ENCODE measurements at places on chromosomes 4 and X. TPM values are rescaled to one million over a fixed set of nuclear protein-coding genes. Genes with fewer than 3 reads are reported as not detected.

DNA sequence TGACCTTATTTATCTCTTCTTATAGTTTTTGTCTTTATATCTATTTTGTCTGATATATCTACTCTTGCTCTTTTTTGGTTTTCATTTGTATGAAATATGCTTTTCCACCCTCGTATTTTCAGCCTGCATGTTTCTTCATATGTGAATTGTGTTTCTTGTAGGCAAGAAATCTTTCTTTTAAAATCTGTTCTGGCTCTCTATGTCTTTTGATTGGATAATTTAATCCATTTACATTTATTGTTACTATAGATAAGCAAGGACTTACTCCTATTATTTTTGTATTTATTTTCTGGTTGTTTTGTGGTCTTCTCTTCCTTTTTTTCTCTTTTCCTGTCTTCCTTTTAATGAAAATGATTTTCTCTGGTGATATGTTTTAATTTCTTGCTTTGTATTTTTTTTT lies 403.1 kb downstream of the DCAF12L2 start:
- DNase-seq = no peak

GRCh38 chr4:28146191-28146590 lies 1285.5 kb downstream of the STIM2 start:
- DNase-seq = no peak

GRCh38 chrX:57353472-57354132 lies 67.1 kb downstream of the FAAH2 start:
- DNase-seq = no peak

DNA sequence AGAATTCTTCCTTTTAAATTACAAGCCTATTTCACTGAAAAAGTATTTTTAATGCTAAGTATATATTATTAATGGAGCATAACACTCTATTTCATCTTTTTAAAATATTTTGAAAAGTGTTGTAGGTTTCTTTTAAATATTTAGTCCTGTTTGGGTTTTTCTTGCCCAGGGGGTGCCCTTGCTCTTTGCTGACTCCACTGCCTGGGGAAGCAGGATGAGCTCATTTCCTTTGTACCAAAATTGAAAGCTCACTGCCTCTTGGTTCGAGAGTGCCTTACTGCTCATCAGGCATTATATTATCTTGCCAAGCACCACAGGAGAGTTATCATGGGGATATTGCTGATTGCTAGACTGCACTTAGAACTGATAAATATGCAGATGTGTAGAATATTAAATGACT lies 819.2 kb downstream of the PCDH18 start:
- DNase-seq = no peak

DNA sequence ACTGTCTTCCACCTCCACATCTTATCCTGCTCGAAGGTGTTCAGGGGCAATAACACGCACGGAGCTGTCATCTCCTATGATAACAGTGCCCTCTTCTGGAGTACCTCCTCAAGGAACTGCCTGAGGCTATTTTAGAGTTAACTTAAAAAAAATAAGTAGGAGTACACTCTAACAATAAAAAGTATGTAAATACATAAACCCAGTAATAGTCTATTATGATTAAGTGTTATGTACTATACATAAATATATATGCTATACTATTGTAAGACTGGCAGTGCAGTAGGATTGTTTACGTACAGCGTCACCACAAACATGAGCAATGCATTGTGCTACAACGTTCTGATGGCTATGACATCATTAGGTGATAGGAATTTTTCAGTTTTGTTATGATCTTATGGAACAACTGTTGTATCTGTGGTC lies 34.5 kb upstream of the TLR2 start:
- peak; percentile 73 for DNase-seq

DNA sequence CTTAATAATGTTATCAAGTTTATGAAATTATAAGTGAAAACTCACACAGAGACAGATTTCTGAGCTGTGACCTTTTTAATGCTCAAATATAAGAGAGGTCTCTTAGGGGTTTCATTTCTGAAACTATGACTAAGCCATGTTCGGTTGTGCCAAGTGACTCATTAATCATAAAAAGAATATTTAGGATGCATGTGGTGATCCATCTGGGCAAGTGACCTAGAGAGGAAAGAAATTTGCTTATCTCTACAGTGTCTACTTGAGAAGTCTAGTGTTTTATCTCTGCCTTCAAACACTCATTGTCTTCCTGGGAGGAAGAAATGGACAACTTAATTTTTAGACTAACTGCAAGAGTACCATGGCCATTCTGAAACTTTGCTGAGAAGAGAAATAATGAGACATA lies 545.3 kb upstream of the GRID2 start:
- DNase-seq = no peak

DNA sequence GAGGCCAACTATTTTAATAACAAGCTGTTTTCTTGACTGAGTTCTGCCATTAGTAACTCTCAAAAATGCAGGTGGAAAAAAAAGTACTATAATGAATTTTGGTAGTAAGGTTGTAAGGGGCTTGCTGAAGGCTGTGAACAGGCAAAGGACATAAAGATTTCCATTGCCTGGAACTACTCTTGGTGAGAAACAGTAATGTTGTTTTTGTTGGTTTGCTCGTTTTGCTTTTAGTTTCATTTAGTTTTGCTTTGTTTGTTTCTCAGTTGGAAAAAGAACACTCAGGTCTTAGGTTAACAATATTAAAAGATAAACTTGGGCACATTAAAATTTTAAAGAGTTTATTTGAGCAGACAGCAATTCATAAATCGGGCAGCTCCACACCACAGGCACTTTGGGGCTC lies 824.5 kb upstream of the HTR2C start:
- DNase-seq = no peak

DNA sequence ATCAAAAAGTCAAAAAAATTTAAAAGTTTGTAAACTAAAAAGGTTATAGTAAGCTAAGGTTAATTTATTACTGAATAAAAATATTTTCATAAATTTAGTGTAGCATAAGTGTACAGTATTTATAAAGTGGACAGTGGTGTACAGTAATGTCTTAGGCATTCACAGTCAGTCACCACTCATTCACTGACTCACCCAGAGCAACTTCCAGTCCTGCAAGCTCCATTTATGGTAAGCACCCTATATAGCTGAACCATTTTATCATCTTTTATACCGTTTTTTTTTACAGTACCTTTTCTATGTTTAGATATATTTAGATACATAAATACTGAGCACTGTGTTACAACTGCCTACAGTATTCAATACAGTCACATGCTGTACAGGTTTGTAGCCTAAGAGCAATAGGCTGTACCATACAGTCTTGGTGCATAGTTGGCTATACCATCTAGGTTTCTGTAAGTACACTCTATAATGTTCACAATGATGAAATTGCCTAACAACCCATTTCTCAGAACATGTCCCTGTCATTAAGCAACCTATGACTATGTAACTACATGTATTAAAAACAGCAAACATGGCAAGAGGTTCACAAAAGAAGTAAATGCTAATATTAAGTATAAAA lies 18.6 kb downstream of the ACSL4 start:
- no peak for DNase-seq

DNA sequence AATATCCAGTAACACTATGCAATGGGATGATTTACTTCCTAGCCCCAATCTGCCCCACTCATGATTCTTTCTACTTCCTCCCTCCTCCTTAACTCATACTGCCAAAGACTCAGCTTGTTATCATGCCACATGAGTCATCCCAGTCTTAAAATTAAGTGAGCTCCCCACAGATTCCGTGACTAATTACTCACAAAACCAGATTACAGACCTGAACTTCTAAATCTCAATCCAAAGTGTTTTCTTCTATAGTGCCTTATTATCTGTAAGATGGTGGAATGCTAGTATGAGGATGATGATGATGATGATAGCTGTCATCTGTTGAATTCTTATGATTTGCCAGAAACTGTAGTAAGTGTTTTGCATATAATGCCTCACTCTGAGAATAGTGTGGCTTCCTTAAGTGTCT lies 27.7 kb upstream of the GPC3 start:
- DNase-seq = no peak

- DNase-seq = no peak
Measured at GRCh38 chr4:98641376-98641775, 17.0 kb downstream of the TSPAN5 start.

- DNase-seq = no peak
Measured at GRCh38 chr4:55175779-55176231, 50.4 kb upstream of the KDR start.

GRCh38 chrX:153674219-153674851 lies 722 bp upstream of the PNCK start:
- DNase-seq = no peak

DNA sequence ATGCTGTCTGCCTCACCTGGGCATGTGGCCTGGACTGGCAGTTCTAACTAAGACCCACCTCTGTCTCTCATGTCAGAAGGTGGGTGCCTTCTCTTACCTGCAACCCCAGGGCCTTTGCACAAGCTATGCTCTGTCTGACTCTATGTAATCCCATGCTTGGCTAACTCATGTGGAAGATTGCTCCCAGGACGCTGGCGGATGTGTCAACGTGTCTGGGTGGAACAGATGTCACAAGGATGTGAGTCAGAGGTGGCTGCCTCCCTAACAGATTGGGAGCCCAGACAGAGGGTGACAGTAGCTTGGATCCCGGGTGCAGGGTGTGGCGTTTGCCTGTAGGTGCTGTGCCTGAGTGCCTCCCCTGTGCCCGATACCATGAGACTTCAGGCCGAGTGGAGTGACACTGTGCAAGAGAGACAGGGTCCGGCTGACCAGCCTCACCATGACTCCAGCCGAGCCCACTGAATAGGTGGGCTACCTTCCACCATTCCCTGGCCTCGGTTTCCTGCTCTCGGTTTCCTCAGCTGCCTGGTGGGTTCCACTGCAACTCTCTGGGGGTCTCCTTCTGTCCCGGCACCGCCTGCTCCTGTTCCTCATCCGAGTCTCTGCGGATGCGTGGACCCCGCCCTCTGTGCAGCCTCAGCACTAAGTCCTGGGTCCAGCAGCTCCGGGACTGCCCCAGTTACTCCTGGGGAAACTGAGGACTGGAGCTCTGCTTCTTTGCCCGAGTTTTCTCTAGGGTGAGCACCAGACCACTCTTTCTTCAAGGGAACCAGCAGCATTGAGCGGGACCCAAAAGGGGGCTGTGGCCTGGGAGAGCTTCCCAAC lies 11.0 kb downstream of the SH3BP2 start:
- DNase-seq = no peak

GRCh38 chr4:76562161-76562560 lies 127.1 kb downstream of the SHROOM3 start:
- no peak for DNase-seq

DNA sequence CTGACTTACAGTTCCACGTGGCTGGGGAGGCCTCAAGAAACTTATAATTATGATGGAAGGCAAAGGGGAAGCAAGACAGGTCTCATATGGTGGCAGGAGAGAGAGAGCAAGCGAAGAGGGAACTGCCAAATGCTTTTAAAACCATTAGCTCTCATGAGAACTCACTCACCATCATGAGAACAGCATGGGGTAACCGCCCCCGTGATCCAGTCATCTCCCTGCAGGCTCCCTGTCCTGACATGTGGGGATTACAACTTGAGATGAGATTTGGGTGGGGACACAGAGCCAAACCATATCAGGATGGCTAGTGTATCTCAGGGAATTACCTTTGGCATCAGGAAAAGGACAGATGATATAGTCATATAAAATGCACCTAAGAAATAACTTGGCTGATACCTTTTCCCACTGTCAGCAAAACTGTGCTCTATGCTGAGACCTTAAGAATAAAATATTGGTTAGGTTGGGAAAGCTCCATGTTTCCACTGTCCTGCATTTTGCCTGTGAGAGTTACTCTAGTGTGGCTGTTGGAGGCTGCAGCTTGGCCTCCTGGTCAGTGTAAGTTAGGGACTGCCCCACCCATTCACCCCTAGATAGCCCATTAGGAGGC lies 110.3 kb downstream of the UCHL1 start:
- DNase-seq = no peak

DNA sequence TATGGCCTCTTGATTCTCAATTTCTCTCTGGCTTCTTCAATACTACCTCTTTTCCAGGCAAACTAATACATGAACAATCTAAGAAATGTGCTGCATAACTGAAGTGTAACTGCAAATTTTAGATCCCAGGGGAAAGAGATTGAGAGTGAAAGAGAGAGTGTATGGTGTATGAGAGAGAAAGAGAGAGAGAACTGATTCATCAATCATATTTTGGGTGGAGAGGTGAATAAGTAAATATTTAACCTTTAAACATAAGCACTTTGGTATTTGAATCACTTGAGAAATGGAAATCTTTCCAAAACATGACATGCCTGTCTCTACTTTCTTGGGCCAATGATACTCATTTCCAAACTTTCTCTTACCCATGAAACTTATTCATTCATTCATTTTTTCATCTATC lies 147.2 kb upstream of the DIPK2B start:
- DNase-seq = no peak

DNA sequence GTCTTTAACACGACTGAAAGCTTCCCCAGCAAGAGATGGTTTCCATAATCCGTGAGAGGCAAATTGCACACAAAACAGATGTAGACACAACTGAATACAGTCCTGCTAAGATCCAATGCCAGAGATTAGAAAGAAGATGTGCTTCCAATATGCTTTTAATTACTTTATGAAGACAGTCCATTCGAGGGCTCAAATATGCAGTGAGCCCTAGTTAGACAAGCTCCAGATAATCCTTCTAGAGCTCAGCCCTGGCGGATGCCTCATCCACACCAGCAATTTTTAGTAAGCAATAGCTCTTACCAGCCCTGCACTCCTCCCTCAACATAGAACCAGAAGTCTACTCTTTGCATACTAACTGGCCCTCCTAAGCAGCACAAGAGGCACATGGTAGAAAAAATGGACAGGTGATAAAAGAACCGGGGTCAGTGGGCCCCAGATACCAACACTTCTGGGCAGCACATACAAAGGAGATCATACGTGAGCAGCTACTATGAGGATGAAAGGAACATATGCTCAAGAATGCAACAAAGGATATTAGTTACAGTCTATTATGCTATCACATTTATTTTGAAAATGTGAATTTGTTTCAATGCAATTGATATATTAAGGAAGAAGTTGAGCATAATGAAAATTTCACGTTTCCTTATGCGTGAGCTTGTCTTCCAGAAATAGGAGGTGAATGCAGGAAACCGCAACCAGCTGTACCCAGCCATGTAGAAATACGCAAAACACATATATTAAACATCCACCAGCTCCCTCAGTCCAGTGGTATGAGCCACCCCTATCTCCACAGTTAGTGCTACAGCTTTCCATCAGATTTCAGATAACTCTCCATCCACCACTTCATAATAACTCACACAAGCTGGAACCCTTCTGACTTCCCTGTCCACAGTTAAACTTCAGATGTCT lies 34.3 kb downstream of the GPC4 start:
- peak; percentile 10 for DNase-seq

- no peak for DNase-seq
Measured at GRCh38 chr4:165191348-165191656, 16.1 kb upstream of the KLHL2 start.

DNA sequence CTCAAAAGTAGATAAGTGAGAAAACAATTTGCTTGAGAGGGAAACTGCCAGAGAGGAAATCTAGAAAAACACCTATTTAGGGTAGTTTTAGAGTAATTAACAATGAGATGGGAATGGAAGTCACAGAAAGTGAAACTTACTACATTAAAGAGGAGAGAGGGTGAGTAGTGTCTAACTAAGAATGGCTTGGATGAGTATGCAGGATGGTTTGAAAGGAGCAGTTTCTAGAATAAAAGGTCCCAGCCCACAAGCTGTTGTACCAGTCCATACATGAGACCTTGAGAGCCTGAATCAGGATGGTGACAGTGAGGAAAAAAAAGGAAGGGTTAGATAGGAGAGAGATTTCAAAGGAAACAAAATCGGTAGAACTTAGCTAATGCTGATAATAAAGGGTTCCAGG lies 1.3 kb downstream of the GAR1 start:
- DNase-seq = no peak

The CYLC1 gene
- not detected for total RNA-seq

The ARSJ gene
- total RNA-seq = not detected

The LINC00632 gene
- not detected for total RNA-seq

The PPEF1 gene
- total RNA-seq = not detected

The DGAT2L6 gene
- total RNA-seq = not detected

The MAGEA12 gene
- total RNA-seq = not detected

The ERCC6L gene
- total RNA-seq = 14.7 TPM

The MAP3K15 gene
- total RNA-seq = not detected

Data from OCI-LY7 (cell line).